WTC11 (cell line): ENCODE measurements at places on chromosomes 12 and 14. TPM values are rescaled to one million over a fixed set of nuclear protein-coding genes. Genes with fewer than 3 reads are reported as not detected.

DNA sequence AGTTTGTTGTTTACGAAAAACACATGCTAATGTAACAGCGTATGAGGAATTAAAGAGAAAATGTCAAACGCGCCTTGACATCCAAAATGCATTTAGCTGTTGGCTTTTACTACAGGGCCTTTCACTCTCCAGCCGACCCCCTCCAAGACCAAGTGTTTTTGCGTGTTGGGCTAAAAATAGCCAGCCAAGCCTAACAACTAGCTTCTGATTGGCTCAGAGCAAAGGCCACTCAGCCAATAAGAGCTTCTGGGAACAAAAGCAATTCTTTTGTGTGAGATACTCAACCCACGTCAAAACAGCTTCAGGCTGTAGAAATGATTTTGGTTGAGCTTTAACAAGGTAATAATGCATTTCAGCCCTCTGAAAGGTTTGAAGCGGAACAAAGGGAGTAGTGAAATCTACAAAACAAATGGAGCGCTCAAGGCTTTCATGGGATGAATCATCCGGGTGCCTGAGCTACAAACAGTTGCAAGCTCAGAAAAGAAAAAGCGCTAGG lies 198.7 kb upstream of the DCN start:
- DNase-seq, result peak; percentile 66

- peak; percentile 62 for DNase-seq
These were observed 110.5 kb downstream of the ASCL4 start for GRCh38 chr12:107884769-107885694.

GRCh38 chr12:58728397-58728796 lies 191.9 kb downstream of the LRIG3 start:
- DNase-seq, result no peak

- DNase-seq, result no peak
These were observed 9.7 kb downstream of the GLTP start for GRCh38 chr12:109870648-109871047.

- no peak for DNase-seq
These were observed 663.4 kb downstream of the TMTC2 start for GRCh38 chr12:83349907-83350611.

DNA sequence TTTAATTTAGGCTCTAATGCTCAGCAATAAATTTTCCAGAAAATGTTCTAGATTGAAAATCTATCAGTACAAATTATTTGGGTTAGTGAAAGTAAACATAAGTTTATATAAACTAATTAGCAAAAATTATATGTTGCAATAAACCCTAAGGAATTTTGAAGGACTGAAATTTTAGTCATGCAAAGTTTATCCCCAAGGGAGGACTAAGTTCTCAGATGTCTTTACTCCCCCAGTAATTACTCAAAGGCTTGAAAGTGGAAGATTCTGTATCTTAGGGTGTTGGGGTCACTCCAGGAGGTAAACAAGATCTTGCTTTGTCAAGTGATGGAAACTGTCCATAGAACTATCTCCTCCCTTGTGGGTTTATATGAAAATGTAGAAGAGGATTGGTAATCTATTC lies 183.7 kb downstream of the AKAP6 start:
- DNase-seq, result no peak

DNA sequence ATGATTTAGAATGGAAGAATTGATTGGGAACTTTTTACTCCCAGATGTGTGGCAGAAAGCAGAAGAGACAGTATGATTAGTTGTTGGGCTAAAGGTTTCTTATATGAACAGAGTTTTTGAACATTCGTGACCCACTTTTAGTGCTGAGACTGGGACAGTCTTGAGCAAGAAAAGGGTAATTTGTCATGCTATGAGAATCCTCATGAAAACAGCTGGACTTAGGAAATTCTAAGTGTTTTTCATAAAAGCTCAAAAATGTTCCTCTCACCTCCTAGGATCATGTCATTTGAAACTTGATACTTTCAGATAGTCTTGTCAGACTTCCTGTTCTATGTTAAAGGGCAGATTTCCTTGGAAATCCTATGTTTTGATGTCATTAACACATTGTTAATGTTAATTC lies 86.1 kb downstream of the MGAT4C start:
- DNase-seq, result no peak

- no peak for DNase-seq
These were observed 22.8 kb downstream of the ITPK1 start for GRCh38 chr14:93092606-93093556.

DNA sequence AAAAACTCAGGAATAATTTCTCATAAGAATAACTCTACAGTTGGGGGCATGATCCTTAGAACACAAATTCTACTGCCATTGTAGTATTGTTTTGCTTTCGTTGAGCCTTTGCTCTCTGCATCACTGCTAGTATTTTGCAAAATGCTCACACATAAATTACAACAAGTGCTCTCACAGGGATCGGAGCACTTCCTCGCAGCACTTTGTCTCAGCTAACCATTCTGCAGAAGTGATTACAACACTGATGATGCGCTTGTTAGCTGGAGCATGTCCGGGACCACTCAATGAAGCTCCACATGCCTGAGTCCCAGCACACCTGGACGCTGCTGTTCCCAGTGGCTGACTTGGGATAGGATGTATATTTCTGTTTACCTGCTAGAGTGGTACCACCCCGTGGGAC lies 31.6 kb downstream of the MOAP1 start:
- DNase-seq, result no peak

- DNase-seq, result no peak
These were observed 32.9 kb upstream of the ZFP36L1 start for GRCh38 chr14:68825729-68826128.

GRCh38 chr12:21852251-21852650 lies 77.7 kb upstream of the KCNJ8 start:
- no peak for DNase-seq

DNA sequence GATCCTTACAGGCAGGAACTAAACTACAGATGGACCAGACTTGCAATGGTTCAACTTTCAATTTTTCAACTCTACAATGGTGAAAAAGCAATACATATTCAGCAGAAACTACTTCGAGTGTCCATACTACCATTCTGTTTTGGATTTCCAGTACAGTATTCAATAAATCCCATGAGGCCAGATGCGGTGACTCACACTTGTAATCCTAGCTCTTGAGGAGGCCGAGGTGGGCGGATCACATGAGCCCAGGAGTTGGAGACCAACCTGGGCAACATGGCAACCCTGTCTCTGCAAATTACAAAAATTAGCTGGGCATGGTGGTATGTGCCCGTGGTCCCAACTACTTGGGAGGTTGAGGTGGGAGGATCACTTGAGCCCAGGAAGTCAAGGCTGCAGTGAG lies 336.1 kb downstream of the MED13L start:
- DNase-seq, result no peak

DNA sequence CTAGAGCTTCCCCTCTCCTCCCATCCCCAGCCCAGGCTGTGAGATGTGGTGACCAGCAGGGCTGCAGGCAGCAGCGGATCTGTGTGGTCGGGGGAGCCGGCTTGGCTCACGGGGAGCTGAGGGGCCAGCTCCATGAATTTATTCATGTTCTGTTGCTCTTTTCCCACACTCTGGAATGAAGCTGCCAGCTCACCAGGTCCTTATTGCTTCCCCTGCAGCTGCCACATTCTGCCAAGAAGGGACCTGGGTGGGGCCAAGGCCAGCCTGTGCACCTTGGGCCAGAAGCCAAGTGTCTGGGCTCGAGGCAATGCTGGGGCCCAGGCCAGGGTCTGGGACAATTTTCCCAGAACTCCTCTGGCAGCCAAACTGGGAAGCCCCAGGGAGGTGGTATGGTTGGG lies 2.5 kb upstream of the C1QL4 start:
- peak; percentile 49 for DNase-seq

DNA sequence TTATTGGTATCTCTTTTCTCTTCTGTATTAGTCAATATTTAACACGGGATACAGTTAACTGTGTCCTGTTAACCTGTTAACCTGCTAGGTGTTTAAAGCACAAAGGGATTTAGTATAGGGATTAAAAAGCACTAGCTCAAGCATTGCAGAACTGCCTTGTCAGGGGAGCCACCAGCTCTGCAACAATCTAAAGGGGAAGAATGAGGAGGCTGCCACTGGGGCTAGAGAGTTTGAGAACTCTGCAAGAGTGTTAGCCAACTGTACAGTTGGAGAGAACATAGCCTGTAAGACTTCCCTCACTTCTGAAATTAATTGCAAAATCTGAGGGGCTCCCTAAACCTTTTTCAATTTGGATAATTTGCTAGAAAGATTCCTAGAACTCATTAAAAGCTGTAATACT lies 6.5 kb upstream of the VRK1 start:
- DNase-seq, result no peak

DNA sequence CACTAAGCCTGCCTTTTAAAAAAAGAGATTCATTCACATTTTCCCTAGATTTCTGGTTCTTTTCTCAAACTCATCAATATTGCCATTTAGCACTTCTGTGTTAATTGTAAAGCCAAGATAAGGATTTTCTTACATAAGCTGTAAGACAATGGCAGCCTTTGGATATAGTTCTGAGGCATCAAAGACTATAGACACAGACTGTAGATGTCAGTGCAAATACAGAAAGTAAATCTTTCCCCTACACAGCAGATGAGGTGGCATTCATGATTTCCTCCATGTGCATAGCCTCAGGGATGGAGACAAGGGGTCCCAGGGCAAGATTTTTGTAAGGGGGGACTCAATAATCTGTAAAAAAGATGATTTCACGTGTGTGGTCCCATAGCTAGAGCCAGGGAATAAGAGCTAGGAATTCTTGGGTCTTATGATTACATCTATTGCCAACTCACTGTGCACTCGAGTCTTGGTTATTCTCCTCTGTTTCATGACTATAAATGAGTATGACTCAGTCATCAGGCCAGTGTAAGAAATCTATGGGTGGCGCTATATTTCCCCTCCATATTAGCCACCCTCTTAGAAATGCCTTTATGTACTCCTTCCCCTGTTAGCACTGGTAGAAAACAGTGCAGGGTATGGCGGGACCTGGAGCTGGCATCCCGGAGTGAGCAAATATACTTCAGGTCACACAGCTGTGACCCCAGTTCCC lies 207.5 kb downstream of the EXOC5 start:
- no peak for DNase-seq

- DNase-seq, result no peak
These were observed 217.4 kb downstream of the C12orf42 start for GRCh38 chr12:103278329-103278728.

DNA sequence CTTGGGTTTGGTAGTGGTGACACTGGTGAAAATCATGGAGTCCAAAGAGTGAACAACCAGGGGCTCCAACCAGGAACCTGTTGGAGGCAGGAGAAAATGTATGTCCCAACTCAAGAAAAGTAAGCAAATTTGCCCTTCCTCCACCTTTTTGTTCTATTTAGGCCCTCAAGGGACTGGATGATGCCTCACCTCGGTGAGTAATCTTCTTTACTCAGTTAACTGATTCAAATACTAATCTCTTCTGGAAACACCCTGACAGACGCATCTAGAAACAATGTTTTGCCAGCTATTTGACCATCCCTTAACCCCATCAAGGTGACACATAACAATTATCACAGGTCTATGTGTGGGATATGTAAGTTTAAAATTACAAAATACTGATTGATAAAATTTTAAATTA lies 272.4 kb upstream of the FOXG1 start:
- no peak for DNase-seq

DNA sequence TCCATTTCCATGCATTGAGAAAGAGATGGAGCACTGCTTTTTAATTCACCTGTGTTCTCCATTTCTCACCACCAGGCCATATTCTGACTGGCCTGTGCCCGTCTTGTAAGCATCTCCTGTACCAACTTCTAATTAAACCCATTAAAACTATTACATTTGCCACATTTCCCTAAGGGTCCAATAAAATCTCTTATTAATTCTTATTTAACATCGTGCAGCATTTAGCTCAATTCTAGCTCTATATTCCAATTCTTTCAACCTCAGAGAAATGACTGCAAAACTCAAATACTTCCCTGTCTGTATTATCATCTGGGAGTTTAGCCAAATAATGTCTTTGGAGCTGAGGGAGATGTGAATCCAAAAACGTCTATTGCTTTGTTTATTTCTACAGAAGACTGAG lies 495.4 kb upstream of the TMEM132C start:
- DNase-seq, result no peak

DNA sequence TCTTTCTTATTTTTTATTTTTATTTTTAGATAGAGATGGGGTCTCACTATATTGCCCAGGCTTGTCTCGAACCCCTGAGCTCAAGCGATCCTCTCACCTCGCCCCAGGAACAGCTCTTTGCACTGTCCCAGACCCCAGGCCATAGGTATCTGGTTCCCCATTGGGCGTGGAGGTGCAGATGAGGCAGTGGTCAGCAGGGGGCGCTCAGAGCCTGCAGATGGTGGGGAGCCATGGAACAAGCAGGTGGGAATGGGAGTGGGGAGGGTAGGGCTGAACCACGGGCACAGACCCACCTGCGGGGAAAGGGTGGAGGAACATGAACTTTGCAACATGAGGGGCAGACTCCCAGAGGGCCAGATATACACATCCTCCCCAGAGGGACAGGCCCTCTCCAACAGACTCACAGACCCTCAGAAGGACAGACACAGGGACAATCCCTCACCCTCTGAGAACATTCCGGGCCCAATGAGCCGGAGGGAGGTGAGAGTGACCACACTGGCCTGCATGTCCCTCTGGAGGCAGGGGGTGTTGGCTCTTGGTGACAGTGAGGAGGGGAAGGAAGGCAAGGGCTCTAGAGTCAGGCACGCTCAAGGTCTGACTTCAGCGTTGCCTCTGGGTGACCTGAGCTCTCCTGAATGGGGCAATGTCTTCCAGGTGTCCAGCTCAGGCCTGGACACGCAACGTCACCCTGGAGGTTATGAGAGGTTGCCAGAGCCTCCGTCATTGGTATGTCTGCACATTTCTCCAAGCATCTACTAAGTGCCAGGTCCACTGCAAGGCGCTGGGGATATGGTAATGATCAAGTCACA lies 34.9 kb downstream of the KRT80 start:
- peak; percentile 94 for DNase-seq

- no peak for DNase-seq
These were observed 17.1 kb upstream of the ATXN2 start for GRCh38 chr12:111616177-111616623.

GRCh38 chr14:87756661-87757060 lies 236.3 kb downstream of the GALC start:
- DNase-seq, result no peak

DNA sequence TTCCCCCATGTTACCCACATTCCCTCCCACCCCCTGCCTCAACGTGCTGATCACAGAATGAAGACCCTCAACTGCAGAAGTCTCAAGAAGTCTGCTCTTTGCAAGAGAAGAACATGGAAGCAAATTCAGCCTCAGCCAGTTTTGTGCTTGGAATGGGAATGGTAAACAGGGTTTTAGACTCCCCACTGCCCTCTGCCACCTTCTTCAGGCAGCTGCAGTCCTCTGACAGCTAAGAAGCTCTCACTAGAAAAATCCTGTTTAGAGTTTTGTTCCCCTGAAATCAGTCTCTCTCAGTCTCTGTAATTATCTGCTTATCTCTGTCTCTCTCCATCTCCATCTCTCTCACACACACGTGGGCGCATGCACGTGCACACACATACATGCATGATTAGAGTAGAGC lies 85.4 kb downstream of the CRACR2A start:
- DNase-seq, result no peak

- DNase-seq, result no peak
These were observed 176.3 kb downstream of the KSR2 start for GRCh38 chr12:117792471-117792870.

GPRC5D gene
- total RNA-seq, result 0.33 TPM in 1 of 3 replicates, not detected in the others

SALL2 gene
- total RNA-seq, result 239 to 307 TPM (median 288 TPM) in 3 replicates

KRT79 gene
- not detected in 3 replicates for total RNA-seq

CHURC1 gene
- total RNA-seq, result 47.3 to 52.4 TPM (median 49.1 TPM) in 3 replicates

DTX1 gene
- 6.2 to 9.2 TPM (median 7.7 TPM) in 3 replicates for total RNA-seq

MRPL42 gene
- total RNA-seq, result 112 to 124 TPM (median 121 TPM) in 3 replicates

KRT81 gene
- 0.21 to 0.70 TPM (median 0.34 TPM) in 3 replicates for total RNA-seq

MANSC4 gene
- total RNA-seq, result not detected in 3 replicates
